Muscle of arm (tissue), 14 donors: ENCODE measurements at places on chromosomes 3 and 15. TPM values are rescaled to one million over a fixed set of nuclear protein-coding genes. Genes with fewer than 3 reads are reported as not detected.

- DNase-seq, result no peak
Measured at GRCh38 chr3:185961675-185962232, 23.9 kb upstream of the TRA2B start.

DNA sequence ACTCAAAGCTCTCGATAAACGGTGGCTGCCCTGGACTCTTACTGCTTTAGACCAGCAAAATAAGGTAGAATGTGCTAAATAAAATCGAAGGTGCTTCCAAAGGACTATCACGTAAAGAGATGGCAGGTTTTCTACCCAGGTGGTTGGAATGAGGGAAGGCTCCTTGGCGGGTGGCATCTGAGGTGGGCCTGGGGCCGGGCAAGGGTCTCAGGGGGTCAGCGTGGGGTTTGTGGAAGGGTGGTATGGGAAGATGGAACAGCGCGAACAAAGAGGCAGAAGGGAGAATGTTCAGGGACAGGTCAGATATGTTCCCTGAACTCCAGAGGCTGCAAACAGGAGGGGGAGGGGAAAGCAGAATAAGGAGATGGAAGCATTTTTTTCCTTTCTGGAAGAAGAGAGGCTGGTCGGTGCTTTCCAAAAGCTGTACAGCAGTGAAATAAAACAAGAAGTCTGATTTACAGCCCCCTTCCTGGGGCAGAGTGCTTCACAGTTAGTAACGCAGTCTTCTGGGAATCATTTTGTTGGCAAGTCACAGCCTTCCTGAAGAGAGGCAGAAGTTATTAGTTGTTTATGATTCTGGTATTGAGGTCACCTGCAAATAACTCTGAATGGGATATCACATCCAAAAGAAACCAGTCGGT is 58.3 kb upstream of the ATG7 start:
- no peak for DNase-seq

DNA sequence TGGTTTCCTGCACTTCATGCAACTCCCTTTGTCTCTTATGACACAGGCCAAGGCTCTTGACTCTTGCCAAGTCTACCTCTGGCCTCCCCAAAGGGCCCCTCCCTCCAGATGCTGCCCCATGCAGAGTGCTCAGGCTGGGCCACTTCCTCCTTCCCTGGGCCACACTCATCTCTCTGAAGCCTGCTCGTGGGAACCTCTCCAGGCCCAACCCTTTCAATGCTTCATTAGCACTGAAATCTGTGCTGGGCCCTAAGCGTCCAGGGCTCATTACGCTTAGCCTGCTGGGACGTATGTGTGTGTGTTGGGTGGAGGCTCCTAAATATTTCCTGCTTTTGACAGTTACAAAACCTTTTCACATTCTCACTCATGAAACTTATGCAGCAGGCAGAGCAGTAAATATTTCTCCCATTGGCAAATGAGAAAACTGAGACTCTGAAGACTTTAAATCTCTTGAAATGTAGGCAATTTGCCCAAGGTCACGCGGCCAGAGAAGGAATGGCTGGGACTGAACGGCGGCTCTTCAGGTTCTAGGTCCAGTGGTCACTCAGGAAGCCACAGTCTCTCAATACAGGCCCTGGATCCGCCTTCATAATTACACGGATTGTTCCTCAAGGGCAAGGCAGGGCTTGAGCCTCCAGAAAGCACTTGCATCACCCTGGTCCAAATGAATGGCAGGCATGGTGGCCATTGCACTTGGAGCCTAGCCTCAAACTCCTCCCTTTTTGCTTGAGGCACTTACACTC is 241.7 kb upstream of the HES1 start:
- DNase-seq, result peak; percentile 13

DNA sequence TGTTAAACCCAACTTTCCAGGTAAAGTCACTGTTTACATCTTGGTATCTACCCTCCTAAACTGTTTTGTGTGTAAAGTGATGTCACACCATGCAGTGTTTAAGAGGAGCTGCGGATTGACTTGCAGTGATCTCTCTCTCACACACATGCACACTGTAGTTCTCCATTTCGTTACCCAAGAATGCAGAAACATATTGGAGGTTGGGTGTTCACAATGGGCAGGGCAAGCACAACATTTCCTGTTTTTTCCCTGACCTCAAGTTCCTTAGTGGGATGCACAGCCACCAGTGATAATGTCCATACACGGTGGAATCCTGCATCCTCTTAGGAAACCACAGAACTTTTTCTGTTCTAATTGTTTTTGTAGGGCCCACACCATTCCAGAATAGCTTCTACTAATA is 85.3 kb upstream of the CFAP20DC start:
- DNase-seq, result no peak

DNA sequence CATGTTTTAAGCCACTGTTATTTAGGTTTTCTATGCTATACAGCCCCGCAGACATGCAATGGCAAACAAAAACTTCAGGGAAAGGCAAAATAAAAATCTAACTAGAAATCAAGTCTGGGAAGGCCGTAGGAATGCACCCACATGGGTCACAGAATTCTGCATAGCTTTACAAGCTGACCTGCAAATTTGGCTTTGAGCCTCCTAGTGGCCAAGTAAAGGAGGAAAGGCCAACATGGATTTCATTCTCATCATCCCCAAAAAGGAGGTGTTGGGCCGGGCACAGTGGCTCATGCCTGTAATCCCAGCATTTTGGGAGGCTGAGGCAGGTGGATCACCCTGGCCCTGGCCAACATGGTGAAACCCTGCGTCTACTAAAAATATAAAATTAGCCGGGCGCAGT is 124.3 kb downstream of the FBLN2 start:
- DNase-seq, result no peak

GRCh38 chr3:31377045-31377642 is 155.6 kb upstream of the STT3B start:
- no peak for DNase-seq

Gene PSTPIP1
- polyA plus RNA-seq, result 1.4 TPM

GRCh38 chr3:59968513-59969045 is 918.8 kb upstream of the CFAP20DC start:
- DNase-seq, result no peak

- DNase-seq, result no peak
Measured at GRCh38 chr3:119898478-119899191, 116.7 kb downstream of the NR1I2 start.

- no peak for DNase-seq
Measured at GRCh38 chr15:58440922-58441321, 9.1 kb downstream of the LIPC start.

DNA sequence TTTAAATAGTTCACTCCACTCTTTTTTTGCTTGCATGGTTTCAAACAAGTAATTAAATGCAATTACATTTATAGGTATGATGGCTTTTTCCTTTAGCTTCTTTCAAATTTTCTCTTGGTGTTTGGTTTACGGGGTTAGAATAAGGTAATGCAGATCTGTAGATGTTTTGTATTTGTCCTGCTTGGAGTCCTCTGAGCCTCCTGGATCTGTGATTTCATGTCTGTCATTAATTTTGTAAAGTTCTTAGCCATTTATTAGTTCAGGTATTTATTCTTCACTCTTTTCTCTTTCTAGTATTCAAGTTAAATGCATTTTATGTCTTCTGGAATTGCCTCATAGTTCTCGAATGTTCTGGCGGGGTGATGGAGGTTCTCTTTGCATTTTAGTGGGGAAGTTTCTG is 1.4 kb upstream of the MRPS25 start:
- no peak for DNase-seq

GRCh38 chr3:133956982-133957381 is 61.3 kb upstream of the RAB6B start:
- DNase-seq, result no peak

DNA sequence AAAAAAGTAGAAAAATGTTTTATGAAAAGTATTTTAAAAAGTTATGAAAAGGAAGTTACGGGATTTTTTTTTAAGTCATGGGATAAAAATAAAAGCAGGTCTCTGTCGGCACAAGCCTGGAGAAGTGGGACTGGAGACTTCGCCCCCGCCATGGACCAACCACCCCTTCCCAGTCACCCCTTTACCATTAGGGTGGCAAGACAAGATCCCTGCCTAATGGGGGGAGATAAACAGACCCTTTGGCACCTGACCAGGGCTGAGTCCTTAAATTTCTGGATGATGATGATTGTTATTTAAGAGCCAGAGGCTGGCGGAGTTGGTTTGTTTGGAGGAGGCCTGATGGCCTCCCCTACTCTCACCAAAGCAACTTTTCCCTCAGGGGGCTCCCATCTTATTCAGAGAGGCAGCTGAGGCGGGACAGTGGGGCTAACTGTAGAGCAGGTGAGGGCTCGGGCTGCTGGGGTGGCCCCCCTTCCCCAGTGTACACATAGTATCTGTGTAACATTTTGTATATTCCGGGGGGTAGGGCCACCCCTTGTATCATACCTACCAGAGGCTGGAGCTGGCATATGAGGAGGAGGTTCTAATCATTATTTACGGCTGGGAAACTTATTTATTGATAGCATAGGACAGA is 74.0 kb downstream of the ADAMTS7 start:
- DNase-seq, result no peak

GRCh38 chr3:59235634-59236012 is 185.8 kb upstream of the CFAP20DC start:
- DNase-seq, result no peak

Gene PLAAT1
- 29.1 TPM for polyA plus RNA-seq

- DNase-seq, result no peak
Measured at GRCh38 chr3:13718000-13718399, 161.9 kb downstream of the WNT7A start.

DNA sequence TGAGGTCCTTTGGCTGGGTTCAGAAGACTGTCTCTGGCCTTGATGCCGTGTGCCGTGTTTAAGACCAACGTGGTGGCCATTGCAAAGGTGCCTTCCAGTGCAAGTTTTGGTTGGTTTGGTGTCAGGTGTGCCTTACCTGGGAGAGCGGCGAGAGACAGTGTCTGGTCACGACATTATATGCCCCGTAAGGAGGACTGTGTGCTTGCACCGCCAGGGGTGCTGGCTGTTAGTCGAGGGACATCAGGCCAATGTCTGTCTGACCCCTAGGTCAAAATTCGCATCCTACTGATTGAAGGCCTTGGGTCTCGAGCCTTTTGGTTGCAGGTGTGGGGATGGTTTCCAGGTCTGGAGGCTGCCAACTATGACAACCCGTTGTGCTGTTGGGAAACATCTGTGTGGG is 111.9 kb downstream of the SNRPN start:
- DNase-seq, result no peak

DNA sequence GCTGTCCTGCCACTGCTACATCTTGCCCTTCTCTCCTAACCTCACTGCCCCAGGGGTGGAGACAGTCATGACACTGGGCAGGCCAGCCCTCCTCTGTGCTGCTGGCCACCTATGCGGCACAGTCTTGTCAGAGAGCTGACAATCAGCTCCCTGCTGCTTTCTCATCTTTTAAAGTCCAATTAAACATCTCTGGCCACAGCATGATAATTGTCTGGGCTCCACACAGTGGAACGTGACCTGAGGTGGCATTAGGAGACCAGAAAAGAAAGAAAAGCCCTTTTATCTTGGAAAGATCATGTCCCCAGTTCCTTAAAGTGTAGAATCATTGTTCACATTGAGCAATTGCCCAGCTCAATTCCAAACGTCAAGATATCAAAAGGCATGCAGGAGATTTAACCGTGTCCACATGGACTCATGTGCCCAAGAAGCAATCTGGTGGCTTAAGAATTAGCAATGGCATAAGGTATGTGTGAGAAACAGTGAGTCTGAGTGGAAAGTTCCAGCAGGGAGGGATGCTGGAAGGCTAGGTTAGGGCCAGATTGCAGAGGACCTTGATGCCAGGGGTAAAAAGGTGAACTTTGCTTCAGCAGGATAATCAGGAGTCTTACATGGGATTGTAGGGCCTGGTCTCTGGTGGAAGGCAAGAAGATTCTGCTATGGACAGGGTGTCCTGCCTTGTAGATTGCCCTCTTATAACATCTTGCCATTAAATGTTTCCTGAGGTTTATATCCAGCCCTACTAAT is 15.3 kb upstream of the CACNA1D start:
- no peak for DNase-seq

DNA sequence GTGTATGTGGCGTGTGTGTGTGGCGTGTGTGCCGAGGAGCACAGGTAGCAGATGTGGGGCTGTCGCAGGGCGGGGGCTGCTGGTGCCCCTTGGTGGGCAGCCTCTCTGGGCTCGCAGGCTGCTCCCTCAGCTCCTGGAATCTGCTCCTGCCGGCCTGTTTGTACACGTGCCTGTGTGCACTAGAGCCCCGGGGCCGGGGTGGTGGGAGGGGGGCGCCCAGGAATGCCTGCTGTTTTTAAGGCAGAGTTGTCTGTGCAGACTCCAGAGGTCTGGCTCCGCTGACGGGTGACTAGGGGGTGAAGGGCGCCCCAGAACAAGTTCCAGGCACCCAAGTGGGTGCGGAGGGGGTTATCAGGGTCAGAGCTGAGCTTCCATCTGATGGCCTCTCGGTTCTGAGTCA is 112.2 kb downstream of the FBLN2 start:
- DNase-seq, result no peak

Gene LRRC15
- 1.1 TPM for polyA plus RNA-seq

DNA sequence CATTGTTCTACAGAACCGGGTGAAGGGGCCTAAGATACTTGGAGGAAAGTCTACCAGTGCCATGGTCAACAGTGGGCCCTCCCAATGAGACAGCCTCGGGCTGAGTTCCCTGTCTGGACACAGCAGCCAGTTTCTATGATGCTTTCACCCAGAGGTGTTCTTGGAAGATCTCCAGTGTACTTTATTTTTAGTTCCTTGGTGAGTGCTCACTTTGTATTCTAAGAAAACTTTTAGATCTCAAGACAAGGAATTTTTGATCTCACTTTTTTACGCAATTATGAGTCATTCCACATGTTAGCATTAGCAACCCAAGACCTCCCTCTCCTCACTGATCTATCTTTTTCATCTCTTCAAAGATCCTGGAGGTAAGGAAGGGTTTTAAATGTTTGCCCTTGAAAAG is 287.7 kb downstream of the RORA start:
- no peak for DNase-seq

- DNase-seq, result no peak
Measured at GRCh38 chr15:58434334-58434875, 2.6 kb downstream of the LIPC start.

DNA sequence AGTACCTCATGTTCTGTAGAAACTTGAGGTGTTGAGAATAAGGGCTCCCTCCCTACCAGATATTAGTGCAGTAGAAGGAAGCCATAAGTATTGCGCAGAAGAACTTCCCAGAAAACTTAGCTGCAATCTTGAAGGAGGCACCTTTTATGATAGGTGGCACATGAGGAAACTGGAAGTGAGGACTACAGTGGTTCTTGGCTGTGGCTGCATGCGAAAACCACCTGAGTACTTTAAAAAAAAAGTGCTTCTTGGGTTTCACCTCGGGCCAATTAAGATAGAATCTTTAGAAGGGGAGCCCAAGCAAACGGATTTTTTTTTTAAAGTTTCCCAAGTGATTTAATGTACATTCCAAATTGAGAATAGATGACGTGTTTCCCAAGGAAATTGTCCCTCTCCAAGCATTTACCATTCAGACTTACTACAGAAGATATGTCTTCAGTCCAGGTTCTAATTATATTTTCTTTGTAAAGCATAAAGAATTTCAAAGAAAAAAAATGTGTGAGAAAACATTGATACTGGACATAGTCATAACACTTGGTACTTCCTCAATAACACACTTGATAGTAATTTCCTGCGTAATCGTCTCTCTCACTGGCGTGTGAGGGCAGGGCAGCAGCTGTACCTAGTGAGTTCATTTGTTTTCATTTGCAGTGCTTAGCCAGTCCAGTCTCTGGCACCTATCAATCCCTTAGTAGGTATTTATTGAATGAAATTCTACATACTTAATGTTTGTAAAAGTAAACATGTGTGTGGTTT is 12.3 kb upstream of the NR1I2 start:
- no peak for DNase-seq

Gene C3orf52
- polyA plus RNA-seq, result 3.8 TPM

- DNase-seq, result no peak
Measured at GRCh38 chr3:135581806-135582205, 383.7 kb upstream of the PPP2R3A start.

Gene SEMA7A
- polyA plus RNA-seq, result 6.7 TPM
